Stimulated activated CD8-positive, alpha-beta memory T cell treated with anti-CD3 and anti-CD28 coated beads, Interleukin-4, amount 100 ng/mL, for 4 hours (primary cell): ENCODE measurements at places on chromosomes 16 and 17.

- DNase-seq = no peak
Observed at GRCh38 chr17:77126519-77126918, 14.2 kb upstream of the SEC14L1 start.

DNA sequence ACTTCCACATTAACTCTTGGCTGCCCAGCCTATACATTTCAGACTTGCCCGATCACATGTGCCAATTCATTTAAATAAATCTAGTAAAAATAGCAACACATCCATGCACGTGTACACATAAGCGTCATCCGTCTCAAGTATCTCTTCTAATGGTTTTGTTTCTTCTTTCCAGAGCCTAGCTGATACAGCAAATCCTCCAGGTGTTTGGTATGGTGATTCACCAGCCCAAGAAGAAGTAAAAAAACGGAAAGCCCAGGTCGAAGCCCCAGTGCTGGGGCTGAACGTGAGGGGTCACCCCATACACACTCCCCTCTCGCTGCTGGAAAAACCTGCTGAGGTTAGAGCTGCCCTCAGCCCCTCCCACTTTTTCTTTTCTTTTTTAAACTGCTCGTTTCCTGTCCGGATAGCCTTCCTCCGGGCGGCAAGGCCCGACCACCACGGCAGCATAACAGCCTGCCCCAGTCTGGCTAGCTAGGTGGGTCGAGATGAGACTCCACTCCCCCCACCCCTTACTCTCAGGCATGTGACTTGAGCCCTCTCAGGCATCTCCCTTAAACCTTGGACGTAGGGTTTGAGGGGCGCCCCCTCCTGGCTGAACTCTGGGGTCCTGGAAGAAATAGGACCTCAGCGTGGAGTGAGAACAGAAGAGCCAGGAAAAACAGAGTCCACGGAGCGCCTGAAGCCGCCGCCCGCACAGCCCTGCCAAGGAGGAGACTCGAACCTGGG is 13.9 kb upstream of the OR1F1 start:
- no peak for DNase-seq

GRCh38 chr16:89374393-89374960 is 115.9 kb downstream of the ANKRD11 start:
- DNase-seq = no peak

DNA sequence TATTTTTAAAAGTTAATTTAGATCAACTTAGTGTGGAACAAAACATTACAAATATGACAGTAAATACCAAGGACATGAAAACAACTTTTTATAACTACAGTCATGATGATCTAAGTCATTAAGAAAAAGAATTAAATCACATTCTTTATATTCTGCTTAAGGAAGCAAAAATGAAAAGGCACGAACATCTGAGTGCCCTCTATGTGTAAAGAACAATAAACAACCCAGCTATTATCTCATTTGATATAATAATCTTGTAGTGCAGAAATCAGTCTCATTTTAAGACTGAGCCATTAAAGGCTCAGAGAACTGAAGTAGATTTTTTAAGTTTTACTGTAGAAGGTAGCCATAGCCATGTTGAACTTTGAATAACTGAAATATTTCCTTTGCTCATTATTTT is 13.4 kb downstream of the MYO1D start:
- DNase-seq = no peak

DNA sequence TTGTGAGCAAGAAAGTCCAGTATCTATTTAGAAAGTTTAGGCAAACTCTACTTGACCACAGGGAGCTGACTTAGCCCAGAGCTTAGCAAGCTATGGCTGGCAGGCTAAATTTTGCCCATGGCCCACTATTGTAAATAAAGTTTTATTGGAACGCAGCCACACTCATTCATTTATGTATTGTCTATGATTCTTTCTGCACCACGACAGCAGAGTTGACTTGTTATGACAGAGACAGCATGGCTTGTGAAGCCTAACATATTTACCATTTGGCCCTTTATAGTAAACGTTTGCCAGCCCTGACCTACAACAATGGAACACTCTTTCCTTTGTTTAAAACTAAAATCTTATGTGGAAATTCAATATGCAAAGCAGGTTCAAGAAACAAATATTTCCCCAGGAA is 100.0 kb upstream of the ZFHX3 start:
- DNase-seq = no peak

GRCh38 chr16:4659363-4660353 is 33.7 kb upstream of the NUDT16L1 start:
- no peak for DNase-seq

DNA sequence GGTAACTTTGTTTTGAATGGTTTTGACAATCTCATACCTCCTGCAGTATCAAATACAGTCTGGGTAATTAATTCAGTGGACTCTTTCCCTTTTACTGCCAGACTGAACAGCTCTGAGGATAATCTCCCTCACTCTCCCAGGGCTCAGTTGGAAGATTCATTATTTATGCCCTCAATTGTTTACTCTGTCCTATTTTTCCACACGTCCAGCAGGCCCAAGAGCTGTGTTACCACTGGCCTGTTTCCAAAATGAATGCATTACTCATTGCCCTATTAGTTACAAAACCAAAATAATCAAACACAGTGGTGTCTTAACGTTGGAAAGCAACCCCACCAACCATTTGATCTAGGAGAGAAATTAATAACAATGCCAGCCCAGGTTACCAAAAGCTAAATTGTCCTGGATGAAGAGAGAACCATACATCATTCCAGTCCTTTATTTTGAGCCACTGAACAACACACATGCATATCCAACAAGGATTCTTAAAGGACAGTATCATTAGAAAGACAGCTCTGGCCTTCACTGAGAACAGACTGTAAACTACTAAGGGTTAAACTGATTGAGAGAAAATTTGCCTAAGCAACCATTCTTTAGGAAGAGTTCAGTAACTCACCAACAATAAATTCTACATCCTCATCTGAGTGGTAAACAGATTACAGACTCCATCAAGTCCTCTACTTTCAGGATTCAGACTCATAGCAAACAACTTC is 34.5 kb downstream of the FAM222B start:
- DNase-seq = no peak

DNA sequence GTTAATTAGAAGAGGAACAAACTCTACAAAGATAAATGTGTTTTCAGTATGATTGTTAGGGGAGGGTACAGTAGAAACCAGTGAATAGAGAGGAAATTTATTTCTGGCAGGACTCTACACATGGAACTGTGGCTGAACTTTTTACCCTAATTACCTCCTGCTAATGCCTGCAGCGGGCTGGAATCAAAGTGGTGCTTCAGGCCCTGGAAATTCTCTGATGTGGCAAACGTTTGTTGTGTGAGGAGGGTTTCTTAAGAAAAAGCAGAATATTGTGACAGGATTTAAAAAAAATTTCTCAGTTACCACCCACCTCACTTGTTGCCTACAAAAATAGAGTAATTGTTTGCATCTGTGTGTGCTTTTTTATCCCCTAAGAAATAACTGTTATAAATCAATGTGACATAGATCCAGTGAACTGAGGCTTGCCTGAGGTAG is 154.5 kb downstream of the BCAS3 start:
- DNase-seq = no peak

GRCh38 chr16:70695331-70696070 is 9.6 kb upstream of the MTSS2 start:
- no peak for DNase-seq

GRCh38 chr16:804193-805048 is 3.9 kb upstream of the GNG13 start:
- no peak for DNase-seq

- no peak for DNase-seq
Observed at GRCh38 chr17:44828919-44829522, 1.1 kb downstream of the GJC1 start.

GRCh38 chr16:83530293-83530692 is 277.5 kb upstream of the HSBP1 start:
- DNase-seq = no peak

GRCh38 chr16:23504076-23504452 is 6.2 kb downstream of the GGA2 start:
- no peak for DNase-seq

DNA sequence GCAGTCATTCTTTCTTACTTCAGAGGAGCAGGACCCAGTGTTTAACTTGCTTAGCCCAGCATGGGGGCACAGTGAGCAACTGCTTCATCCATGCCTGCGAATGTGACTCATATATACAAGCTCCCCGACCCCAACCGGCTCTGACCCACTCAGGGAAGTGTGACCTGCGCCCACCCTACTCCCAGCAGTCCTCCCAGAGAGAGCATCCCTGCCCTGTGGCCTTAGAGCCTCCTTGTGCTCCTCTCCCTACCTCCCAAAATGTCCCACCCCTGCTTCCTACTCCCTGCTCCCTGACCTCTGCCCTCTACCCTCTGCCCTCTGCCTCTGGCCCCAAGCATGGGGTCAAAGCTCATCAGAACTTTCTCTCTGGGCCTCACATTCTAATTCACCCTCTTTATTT is 46.9 kb upstream of the DLX4 start:
- DNase-seq = no peak

DNA sequence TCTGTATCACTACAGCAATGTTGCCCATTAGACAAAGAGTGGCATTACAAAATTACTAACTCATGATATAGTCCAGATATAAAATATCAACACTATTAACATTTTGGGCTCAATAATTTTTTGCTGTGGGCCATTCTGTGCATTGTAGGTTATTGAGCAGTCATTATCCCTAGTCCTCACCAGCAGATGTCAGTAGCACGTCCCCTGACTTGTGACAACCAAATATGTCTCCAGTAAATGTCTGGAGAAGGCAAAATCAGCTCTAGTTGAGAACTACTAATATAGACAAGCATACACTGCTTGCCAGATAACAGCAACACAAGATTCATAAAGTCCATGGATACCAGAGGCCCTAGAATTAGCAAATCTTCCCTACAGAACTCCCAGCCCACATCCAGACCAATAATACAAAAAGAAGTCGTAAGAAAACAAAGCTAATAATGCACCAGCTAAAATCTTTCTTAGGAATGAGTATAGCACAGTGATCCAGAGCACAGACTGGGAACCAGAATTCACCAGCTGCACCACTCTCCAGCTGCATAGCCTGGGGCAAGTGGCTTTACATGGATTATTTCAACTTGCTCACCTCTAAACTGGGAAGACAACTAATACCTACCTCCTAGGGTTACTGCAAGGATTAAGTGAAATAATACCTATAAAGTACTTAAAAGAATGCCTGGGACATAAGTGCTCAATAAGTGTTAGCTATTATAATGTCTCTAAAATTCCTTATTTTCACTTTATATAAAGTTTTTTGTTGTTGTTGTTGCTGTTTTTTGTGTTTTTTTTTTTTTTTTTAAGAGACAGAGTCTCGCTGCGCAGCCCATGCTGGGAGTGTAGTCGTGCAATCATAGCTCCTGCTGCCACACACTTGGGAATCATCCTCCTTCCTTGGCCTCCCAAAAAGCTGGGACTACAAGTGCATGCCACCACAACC is 23.7 kb downstream of the HELZ start:
- no peak for DNase-seq

DNA sequence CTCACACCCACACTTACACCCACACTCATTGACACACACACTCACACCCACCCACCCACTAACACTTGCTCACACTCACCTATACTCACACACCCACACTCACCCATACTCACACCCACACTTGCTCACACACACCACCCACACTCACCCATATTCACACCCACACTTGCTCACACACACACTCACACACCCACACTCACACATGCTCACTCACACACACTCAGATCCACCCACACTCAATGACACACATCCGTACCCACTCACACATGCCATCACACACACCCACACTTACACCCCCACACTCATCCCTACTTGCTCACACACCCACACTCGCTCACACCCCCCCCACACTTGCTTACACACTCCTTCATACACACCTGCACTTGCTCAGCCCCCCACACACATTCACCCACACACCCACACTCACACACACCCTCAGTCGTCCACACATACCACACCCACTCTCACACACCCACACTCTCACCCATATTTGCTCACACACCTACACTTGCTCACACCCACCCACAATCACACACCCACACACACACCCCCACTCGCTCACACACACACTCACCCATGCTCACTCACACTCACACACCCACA is 321.1 kb upstream of the N4BP1 start:
- DNase-seq = no peak

DNA sequence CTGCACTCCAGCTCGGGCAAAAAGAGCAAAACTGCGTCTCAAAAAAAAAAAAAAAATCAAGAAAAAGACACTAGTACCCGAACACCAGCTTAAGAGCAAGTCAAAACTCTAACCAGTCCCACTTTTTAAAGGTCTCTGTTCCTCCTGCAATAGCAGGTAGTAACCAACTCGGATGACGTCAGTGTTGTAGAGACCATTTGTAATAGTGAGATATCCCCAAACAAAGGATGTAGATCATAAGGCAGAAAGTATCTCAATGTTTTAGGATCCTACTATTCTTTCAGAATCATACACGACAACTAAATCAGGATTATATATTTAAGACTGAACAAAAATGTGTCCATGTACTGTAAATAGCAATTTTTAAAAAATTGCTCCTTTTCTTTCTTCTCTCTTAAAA is 2.4 kb downstream of the JPT1 start:
- no peak for DNase-seq

GRCh38 chr16:69532641-69533455 is 32.9 kb upstream of the NFAT5 start:
- DNase-seq = no peak

DNA sequence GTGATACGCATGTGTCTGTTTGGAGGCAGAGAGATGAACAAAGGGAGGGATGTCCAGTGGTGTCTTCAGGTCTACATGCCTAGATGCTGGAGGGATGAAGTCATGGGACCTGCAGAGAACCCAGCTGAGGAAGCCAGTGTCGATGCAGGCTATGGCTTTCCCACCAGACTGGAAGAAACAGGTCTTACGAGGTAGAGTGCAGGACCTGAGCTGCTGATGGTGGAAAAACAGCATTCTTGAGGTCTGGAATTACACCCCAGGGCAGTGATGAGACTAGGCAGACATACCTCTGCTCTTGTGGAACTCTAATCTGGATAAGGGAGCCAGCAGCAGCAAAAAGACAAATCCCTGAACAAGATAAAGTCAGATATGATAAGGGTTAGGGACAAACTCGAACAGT is 37.4 kb downstream of the ARSG start:
- no peak for DNase-seq

DNA sequence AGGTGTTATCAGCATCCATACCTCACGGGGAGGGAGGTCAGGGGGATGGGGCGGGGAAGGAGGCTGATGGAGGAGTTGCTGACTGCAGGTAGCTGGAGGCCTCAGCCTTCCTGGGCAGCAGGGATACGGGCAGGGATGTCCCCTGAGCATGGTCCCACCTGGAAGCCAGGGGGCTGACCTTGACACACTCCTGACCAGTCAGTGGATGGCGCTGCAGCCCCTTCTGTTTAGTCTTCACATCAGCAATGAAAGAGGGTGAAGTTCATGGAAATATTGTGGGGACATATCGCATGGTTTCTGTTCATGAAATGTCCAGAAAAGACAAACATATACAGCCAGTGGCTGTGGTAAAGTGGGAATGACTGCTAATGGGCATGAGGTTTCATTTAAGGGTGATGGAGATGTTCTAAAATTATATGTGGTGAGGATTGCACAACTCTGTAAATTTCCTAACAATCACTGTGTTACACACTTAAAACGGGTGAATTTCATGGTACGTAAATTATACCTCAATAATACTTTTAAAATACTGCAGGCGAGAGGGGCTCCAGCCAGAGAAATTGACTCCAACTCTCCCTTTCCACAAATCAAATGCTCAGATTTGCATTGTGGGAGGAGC is 489.6 kb downstream of the CDH13 start:
- DNase-seq = no peak
